ENCODE measurements at places on chromosomes 1 and 21.
A peak's percentile ranks its signal among the peaks of the same experiment; 100 is the strongest.

DNA sequence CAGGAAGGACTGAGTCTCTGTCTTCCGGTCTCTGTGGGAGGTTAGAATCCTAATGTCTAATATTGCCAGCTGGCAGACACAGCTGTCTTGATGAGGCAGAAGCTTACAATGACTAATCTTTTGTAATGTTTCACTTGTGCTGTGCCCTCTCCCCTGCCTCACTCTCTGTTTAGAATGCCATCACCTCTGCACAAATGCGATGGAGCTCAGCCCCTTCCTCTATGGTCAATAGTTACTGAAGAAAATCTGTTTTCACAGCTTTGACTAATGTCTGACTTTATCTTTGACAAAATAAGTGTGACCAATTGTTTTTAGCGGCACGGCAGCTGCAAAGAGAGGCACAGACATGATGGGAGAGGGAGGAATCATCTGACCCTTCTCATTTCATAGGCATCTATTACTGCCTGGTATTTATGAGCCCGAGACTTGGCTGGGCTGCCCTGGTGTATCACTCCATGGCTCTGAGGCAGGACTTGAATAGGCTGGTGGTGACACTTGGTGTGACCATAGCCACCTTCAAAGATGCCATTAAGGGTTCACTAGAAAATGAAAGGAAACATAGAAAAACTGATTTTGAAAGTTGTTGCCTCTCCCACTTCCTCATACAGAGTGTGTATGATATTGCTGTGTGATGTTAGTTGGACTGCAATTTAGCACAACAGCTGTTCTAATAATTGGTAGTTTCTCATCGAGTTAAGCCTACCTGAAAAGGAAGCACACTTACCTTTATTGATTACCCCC lies 163.2 kb upstream of the NBPF11 start:
- DNase-seq = no peak

DNA sequence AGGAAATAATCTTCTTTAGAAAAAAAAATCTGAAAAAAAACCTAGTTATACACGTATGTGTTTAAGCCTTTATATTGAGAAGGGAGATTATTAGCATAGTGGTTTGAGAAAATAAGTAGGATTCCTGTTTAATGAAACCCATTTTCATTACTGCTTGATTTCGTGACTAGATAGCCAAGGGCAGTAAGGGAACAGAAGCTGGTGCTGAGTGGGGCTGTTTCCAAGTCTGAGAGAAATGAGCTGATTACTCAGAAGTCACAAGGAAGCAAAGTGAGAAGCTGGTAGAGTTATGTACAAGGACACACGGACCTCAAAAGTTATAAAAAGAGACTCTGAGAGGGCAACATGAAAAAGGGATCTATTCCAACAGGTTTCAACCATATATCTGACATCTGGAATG lies 256.5 kb downstream of the TTLL7 start:
- DNase-seq = no peak

- no peak for DNase-seq
Observed at GRCh38 chr1:24110642-24111261, 1.2 kb downstream of the MYOM3 start.

GRCh38 chr1:183291802-183292514 lies 105.9 kb downstream of the LAMC2 start:
- no peak for DNase-seq

DNA sequence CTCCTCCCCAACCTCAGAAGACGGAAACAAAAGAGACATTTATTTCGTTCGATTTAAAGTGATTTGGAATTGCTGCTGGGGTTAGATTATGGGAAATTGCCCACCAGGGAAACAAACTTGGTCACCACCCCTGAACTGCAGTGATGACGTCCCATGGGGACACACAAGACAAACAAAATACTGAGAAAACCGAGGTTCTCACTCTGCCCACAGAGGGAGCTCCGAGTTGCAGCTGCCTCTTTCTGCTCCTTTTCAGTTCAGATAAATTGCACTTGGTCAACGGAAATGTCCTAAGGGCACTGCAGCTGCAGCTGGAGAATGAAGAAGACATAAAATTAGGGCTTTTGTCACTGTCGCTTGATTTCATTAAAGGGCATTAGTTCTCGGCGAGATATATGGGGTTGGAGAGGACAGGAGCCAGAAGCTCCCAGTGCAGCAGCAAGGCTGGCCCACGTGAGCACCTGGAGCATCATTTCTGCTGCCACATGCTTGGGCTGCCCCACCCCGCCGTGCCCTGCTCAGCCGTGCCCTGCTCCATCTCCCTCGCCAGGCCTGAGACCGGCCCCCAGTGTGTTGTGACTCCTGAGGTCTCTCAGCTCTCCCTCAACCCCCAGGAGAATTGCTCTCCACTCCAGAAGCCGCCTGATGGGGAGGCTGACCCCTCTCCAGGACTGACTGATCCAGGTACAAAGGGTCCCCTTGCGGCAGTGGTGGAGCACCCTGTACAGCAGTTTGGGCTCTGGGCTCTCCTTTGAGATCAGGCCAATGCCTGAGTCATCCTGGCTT lies 231.7 kb upstream of the AJAP1 start:
- peak; percentile 36 for DNase-seq

GRCh38 chr21:15020797-15021196 lies 44.0 kb downstream of the NRIP1 start:
- DNase-seq = no peak

DNA sequence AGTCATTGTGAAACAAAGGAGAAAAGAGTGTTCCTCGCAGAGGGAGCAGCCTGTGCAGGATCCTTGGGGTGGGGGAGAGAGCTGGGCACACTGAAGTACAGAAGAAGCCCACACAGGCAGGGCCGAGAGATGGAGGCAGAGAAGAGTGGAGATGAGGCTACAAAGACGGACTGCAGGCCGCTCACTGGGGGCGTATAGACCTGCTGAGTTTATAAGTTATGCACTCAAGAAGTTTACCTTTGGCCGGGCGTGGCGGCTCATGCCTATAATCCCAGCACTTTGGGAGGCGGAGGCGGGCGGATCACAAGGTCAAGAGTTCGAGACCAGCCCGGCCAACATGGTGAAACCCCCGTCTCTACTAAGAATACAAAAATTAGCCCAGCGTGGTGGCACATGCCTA lies 7.6 kb upstream of the SLAMF9 start:
- DNase-seq = no peak

- no peak for DNase-seq
Observed at GRCh38 chr1:219399446-219399845, 213.5 kb downstream of the ZC3H11B start.

GRCh38 chr1:158002631-158003405 lies 9.4 kb downstream of the KIRREL1 start:
- DNase-seq = no peak

DNA sequence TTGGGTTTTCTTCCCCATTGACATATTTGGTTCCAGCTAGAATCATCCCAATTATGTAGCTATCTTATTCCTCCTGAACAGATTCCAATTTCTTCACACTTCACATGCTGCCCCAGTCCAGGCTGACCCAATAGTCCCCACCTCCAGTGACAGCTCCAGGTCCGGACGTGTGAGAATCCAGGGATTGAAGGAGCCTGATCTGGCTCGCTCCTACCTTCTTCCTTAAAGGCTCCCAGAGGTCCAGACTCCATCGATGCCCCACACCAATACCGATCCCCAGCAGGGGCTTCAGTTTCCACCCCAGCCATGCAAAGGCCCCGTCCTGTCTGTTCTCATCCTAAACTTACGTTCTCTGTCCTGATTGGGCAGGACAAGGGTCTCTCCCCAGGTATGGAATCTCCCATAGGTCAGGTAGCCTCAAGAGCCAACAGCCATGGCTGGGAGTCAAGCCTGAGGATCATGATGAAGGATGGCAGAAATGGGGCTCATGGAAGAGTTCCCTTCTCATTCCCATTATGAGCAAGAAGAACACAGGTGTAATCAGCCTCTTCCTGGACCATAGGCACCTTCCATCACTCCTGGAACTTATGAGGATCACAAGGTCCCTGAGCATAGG lies 20.4 kb upstream of the SLAMF9 start:
- DNase-seq = no peak

DNA sequence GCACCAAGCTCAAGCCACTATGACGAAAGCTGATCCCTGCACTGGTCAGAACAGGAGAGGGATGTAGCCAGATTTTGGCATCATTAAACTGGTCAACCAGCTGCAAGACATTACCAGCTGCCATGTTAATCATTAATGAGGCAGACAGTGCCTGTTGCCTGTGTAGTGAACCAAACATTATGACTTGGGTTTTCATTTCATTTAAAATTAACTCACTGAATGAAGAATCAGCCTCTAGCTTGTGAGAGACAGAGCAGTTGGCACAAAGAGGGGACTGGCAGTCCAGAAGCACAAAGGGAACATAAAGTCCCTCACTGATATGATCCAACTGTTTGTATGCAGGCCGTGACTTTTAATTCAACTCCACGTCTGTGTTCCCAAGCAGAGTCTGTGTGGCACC lies 318.9 kb downstream of the SEC16B start:
- no peak for DNase-seq

DNA sequence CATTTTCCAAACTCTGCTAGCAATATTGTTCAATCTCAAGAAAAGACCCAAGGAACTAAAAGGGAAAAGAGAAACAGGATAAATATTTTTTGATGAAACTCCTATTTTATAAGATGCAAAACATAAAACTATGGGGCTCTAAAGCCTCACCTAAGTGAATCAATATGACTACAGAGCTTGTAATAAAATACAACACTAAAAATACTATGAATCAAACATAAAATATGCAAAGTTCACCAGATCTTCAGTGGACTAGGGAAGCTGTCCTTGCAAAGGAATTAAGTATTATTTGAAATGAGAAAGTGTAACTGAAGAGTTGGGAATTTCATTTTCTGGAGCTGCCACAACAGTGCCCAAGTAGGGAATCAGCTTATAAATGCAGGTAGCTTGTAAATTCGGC lies 124.5 kb downstream of the CRB1 start:
- no peak for DNase-seq

- no peak for DNase-seq
Observed at GRCh38 chr1:36702963-36703362, 220.2 kb upstream of the CSF3R start.

DNA sequence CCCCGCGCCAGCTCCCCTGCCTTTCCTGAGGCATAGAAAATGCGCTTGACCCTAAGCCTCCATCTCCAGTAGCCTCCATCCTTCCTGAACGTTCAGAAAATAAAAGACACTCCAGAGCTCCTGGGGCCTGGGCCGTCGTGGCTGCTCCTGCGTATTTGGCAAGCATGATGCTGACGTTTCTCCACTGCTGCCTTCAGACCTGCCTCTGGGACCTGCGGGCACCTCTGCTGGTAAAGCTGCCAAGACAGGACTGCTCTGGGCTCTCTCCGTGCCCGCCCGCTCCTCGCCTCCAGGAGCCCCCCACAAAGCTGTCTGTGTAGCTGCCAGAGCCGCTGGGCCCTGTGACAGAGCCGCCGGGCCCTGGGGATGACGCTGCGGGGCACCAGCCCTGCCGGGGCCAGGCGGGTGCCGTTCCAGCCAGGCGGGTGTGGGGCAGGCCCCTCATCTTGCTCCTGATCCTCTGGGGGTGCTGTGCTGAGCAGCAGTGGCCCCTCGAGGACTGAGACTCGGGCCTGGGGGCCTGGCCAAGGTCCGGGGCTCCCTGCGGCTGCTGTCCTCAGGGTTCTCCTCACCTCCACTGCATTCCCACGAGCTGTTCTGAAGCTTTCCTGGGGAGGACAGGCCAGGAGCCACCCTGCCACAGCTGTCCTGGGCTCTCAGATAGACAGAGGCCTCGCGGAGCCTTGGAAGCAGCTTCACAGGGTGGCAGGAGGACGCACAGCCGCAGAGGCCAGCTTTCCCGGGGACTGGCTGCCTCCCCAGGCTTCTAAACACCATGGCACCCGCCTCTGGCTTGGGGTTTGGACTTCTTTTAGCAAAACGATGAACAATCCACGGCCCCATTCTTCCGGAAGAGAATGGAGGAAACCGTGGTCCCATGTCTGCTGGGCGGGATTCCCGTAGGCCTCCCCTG lies 48.1 kb downstream of the MORN1 start:
- DNase-seq = no peak
